ENCODE measurements at places on chromosomes 16 and 17. TPM values are rescaled to one million over a fixed set of nuclear protein-coding genes. Genes with fewer than 3 reads are reported as not detected.

Gene MRPL27
- total RNA-seq: 98.5 TPM

Gene ANKRD40CL
- total RNA-seq: 3.3 TPM

Gene WFIKKN1
- 0.43 TPM for total RNA-seq

Gene HSD11B2
- total RNA-seq: 1.6 TPM

Gene SLC12A3
- not detected for total RNA-seq

Gene HCRT
- not detected for total RNA-seq

Gene PRSS33
- 0.20 TPM for total RNA-seq

Gene DPEP1
- total RNA-seq: 48.3 TPM

Gene SULT1A4
- total RNA-seq: 33.3 TPM

Gene CD19
- total RNA-seq: not detected

DNA sequence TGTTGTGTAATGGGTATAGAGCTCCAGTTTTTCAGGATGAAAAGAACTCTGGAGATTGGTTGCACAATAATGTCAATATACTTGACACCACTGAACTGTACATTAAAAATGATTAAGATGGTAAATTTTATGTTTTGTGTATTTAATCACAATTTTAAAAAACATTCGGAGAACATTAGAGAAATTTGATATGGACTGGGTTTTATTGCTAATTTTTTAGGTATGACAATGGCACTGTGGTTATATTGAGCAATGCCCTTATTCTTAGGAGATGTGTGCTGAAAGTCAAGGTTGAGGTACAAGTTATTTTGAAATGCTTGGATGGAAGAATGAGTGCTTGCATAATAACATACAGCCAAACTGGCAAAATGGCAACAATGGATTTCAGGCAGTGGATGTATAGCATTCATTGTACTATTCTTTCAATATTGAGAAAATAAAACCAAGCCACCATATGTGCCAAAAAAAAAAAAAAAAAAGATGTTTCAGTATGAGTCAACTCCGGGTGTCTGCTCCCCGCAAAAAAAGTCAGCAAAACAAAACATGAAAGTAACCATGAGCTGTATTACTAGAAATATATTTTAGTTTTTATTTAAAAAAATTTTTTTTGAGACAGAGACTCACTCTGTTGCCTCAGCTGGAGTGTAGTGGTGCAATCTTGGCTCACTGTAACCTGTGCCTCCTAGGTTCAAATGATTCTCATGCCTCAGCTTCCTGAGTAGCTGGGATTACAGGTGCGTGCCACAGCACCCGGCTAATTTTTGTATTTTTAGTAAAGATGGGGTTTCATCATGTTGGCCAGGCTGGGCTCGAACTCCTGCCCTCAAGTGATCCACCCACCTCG lies 19.8 kb downstream of the HOXB1 start:
- no peak for DNase-seq
- H3K4me1 ChIP-seq: peaks cover 13% of the 10 kb centered on the region
- H3K27ac ChIP-seq: no peak overlapping the region

DNA sequence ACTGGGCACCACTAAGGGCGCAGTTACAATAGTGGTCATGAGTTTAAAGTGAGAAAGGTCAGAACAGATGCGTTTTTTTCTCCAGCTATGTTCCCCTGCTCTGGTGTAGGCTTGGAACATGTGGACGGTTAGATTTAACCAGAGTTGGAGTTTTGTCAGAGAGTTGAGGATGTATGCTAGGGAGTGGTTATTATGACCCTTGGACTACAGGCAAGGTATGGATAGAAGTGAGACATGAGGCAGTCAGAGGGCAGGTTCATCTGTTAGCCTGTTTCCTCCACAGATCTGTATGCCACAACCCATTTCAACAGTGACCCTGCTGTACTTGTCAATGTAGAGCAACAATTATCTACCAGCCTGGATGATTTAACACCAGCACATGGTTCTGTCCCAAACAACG lies 22.6 kb downstream of the TPPP3 start:
- no peak for DNase-seq
- peak overlapping the region; percentile 54 for H3K27ac ChIP-seq
- no peaks in the 10 kb centered on the region for H3K36me3 ChIP-seq
- H3K4me3 ChIP-seq: no peak overlapping the region

DNA sequence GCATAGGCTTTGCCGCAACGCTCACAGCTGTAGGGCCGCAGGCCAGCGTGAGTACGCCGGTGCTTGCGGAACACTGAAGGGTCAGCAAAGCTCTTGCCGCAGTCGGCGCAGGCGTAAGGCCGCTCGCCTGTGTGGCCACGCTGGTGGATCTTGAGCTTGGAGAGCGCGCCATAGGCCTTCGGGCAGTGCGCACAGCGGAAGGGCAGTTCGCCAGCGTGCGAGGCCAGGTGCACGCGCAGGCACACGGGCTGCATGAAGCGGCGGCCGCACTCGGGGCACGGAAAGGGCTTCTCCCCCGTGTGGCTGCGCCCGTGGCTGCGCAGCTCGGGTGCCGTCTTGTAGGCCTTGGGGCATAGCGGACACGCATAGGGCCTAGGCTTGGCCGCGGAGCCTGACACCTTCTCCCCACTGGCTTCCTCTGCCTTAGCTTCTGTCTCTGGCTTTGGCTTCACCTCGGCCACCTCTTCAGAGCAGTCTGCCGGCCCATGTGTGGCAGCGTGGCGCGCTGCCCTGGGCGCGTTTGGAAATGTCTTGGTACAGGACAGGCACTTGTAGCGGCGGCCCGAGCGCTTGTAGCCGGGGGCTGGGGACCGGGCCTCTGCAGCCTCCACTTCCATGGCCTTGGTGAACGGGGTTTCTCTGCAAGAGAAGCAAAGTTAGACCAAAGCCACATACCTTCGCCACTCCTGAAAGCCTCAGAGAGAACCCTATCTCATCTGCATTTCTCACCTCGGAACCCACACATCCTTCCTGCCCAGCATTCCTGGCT lies 10.0 kb downstream of the ZNF668 start:
- DNase-seq: no peak
- H3K4me1 ChIP-seq: peaks cover 3% of the 10 kb centered on the region
- H3K27me3 ChIP-seq: no peaks in the 10 kb centered on the region
- H3K4me3 ChIP-seq: no peak overlapping the region
- peak overlapping the region; percentile 79 for H3K27ac ChIP-seq

- H3K4me3 ChIP-seq: no peak overlapping the region
- no peaks in the 10 kb centered on the region for H3K27me3 ChIP-seq
- no peak overlapping the region for H3K27ac ChIP-seq
- peaks cover 25% of the 10 kb centered on the region for H3K4me1 ChIP-seq
- no peaks in the 10 kb centered on the region for H3K36me3 ChIP-seq
Measured at GRCh38 chr17:81994593-81995462, 17.4 kb downstream of the ASPSCR1 start.

DNA sequence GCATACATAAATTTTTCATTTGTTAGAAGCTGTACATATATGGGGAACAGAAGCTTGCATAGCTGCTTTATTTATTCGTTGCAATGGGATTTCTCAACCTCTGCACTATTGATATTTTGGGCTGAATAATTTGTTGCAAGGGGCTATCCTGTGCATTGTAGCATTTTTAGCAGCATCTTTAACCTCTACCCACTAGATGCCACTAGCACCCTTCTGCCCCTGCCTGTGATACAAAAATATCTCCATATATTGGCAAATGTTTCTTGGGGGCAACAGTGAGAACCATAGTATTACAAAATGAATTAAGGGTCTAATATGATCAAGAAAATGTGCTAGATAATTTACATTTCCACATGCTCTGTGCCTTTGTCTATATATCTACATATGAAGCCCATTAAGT lies 1401.0 kb downstream of the CDH11 start:
- no peaks in the 10 kb centered on the region for H3K27me3 ChIP-seq
- H3K4me3 ChIP-seq: no peak overlapping the region
- no peak overlapping the region for H3K27ac ChIP-seq
- DNase-seq: no peak

DNA sequence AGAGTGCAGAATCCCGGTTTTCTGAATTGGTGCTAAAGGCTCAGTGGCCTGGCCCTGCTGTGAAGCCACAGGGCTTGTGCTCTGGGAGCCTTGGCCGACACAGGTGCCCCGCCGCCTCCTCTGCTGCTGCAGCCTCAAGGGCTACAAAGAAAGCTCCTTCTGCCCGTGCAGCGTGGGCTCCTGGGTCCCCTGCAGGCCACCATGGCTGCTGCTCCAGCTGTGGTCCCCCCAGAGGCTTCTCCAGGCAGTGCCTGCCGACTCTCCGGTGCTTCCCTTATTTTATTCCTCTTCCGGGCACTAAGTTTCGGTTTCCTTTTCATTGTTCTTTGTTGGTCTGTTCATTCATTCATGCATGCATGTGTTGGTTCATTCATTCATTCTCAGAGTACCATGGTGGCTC lies 53.1 kb downstream of the CMIP start:
- no peak overlapping the region for H3K4me3 ChIP-seq
- no peak for DNase-seq
- H3K4me1 ChIP-seq: peaks cover 8% of the 10 kb centered on the region
- no peaks in the 10 kb centered on the region for H3K36me3 ChIP-seq

DNA sequence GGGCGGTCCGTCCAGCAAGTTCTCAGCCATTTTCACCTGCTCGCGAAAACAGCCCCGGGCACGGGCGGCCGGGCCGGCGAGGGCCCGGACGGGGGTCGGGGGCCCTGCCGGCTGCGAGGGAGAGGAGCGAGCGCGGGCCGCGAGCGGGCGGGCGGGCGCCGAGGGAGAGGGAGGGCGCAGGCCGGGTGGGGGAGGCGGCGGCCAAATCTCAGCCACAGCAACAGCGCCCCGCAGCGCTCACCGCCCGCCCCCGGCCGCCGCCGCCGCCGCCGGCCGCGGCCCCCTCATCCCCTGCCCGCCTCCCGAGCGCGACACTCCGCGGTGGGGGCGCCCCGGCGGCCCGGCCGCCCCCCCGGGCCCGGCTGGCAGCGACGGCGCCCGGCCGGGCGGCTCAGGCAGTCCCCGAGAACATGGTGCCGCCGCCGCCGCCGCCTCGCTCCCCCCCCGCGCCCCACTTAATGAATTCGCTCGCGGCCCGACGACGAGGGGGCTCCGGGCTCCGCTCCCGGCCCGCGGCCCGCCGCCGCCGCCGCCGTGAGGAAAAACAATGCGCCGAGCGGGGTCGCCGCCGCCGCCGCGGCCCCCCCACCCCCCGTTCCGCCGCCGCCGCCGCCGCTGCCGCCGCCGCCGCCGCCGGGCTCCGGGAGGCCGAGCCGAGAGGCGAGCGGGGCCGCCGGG lies 487 bp downstream of the CREBBP start:
- peaks cover 34% of the 10 kb centered on the region for H3K4me1 ChIP-seq
- H3K36me3 ChIP-seq: no peaks in the 10 kb centered on the region
- H3K27ac ChIP-seq: peak overlapping the region; percentile 85
- DNase-seq: peak; percentile 92
- H3K27me3 ChIP-seq: no peaks in the 10 kb centered on the region
- peak overlapping the region; percentile 98 for H3K4me3 ChIP-seq

DNA sequence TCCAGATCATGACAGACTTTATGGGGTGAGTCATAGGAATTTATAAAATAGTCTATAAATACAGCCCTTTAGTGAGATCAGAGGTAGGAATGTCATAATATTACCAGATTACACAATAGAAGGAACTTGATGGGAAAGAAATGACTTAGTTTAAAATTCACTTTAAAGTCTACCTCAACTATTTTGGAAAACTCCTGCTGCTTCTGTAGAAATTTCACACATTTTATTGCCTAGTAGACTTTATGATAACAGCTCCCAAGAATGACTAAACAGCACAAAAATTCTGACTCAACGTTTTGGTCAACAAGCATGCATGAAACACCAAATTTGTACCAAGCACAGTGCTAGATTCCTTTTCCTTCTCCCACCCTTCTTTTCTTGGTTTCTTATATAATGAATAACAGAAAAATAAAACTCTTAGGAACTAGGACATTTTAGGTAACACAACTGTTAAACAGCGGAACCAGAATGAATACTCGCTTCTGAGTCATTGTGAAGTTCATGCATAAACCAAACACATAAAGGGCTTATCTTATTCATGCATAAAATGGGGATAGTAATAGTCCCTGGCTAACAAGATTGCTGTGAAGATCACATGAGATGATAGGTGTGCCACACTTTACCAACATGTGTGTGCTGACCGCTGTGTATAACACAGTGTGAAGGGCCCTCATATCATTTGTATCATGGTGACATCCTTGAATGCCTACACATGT lies 243.9 kb downstream of the CDH8 start:
- DNase-seq: no peak
- no peaks in the 10 kb centered on the region for H3K27me3 ChIP-seq
- H3K27ac ChIP-seq: no peak overlapping the region
- H3K4me3 ChIP-seq: no peak overlapping the region
- H3K36me3 ChIP-seq: no peaks in the 10 kb centered on the region
- H3K4me1 ChIP-seq: no peaks in the 10 kb centered on the region

All from hepatocyte (in vitro differentiated cells).